ENCODE measurements at places on chromosomes 6 and 20.

DNA sequence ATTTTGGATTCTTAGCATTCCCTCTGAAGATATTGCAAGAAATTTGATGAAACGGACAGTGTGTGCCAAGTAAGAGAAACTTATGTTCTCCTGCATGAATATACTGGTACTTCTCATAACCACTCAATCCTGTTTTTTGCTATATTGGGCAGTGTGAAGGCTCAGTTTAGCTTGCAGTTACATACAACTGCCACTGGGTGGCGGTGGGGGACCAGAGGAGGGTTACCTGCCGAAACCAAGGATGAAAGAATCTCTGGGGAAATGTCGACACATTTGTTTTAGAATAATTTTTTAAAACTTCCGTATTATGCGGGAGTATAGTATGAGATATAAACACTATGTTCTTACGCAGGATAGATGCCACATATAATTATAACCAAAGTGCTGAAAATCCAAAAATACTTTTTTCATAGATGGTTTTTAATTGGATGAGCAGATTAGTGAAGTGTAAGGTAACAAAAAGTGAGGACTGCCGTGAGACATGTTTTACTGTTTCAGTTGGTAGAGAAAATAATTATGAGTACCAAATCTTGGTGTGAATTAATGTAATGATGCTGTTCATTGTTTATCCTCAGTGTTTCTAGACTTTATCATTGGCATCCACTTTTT is 9.7 kb downstream of the TRMT11 start:
- no peak for DNase-seq

- DNase-seq = no peak
These were observed 16.6 kb upstream of the SIRT5 start for GRCh38 chr6:13557841-13558240.

DNA sequence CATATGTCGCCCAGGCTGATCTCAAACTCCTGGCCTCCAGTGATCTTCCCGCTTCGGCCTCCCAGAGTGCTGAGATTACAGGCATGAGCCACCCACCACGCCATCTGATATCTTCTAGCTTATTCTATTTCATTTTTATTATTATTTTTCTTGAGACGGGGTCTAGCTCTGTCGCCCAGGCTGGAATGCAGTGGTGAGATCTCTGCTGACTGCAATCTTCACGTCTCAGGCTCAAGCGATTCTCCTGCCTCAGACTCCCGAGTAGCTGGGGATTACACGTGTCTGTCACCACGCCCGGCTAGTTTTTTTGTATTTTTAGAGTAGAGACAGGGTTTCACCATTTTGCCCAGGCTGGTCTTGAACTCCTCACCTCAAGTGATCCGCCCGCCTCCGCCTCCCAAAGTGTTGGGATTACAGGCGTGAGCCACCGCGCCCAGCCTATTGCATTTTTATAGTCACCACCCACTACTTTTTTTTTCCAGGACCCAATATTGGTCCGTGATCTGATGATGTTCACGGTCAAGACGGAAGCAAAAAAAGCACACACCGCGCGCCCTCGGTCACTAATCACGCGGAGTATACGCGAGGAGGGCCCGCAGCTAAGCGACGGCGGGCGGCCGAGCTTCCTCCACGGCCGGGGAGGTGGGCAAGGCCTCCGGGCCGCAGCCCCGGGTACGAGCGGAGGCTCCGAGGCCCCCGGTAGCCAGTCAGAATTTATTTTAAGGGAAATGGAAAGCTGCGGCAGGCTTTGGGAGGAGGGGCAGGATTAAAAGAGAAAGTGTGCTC is 1.1 kb upstream of the LSM14B start:
- DNase-seq = no peak

DNA sequence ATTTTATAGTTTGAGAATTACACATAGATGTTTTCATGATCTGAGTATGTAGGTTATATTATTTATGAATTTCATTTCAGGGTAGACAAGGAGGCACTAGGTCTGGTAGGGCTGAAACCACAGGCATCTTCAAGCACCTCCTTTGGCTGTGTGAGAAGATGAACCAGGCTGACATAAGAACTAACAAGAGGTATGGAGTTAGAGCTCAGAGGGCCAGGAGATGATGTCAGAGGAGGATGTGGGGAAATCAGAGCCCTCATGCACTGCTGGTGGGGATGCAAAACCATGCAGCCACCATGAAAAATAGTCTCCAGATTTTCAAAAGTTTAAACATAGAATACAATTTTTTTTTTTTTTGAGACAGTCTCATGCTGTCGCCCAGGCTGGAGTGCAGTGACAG is 13.6 kb upstream of the RIPOR3 start:
- DNase-seq = no peak

GRCh38 chr6:18595774-18596530 is 208.8 kb downstream of the RNF144B start:
- no peak for DNase-seq

GRCh38 chr20:36579996-36580545 is 6.7 kb downstream of the TGIF2 start:
- DNase-seq = no peak

DNA sequence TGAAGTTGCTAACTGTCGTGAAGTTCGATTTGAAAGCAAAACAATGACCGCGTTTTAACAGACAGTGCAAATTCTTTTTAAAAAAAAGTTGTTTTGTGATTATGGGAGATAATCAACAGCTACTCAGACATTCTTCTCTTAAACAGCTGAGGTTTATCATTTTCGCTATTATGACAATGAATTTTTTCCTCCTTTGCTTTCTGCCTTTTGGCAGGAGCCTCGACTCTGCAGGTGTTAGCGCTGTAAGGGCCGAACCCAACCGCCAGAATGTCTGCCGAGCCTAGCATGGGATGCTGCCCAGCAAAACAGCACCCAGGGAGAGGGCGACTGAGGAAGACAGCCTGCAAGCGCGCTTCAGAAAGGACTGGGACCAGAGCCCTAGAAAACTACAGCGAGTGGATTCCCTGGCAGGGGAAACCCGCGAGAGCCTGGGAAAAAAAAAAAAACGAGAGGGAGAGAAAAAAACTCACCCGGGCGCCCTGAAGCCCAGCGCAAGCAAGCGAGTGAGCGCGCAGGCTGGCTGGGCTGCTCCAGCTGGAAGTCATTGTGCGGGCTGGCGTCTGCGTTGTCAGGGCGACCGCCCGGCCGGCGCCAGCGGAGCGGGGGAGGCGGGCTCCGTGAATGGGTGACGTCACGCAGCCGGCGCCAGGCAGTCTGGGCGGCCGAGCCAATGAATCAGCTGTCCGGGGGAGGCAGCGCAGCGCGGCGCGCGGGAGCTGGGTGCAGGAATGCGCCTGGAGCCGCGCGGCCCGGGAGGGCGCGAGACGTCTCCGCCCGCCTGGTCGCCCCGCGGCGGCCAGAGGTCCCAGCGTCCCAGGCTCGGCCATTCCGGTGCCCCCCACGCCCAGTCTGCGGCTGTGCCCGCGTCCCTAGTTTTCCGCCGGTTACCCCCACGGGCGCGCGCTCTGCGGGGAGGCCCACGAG is 32.7 kb upstream of the ID4 start:
- DNase-seq = peak; percentile 54

DNA sequence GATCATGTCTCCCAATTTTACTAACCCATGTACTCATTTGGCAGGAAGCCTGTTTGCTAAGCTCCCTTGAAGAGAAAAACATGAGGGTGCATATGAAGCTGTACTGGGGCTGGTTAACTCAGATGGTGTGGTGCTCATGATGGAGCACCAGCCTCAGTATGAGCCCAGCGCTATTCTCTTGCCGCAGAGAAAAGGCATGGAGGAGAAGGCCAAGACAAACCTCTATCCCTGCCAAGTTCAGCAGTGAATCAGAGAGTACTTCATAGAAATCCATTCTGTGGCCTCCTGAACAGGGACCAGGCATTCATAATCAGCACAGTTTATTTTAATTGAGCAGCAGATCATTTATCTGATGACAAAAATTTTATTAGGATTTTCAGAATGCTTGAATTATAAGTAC is 398.1 kb downstream of the LMBRD1 start:
- no peak for DNase-seq

DNA sequence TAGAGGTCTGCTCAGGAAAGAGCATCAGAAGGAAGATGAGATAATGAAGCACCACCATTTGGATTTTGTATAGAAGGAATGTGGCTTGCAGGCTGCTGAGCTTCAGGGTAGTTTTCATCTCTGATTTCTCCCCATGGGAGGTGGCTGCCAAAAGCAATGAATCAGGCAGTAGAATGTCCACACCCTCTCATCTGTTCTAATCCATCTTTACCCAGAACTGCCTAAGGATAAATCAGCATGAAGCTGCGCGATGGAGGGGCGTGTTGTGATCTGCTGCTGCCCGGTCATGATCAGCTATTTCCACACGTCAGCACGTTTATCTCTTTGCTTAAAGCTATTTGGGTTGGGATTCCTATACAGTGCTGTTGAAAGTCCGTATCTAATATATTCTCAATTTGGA is 295.4 kb downstream of the FOXA2 start:
- no peak for DNase-seq

DNA sequence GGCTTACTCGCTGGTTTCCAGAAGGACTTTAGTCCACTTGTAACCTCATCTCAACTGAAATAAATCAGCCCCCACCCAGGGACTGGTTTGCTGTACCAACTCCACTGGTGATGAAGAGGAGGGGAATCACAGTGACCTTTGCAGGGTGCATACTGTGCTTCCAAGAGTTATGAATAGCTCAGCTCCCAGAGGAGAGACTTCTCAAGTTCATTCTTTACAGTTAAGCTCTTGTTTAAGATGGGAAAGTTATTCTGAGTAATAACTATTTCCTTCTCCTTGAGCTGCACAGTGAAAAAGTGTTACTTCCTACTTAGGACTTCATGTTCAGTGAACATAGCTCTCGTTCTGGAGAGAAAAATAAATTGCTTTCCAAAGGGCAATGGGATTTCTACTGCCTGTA is 166.5 kb upstream of the ECI2 start:
- no peak for DNase-seq

- no peak for DNase-seq
These were observed 178.6 kb downstream of the PLCB1 start for GRCh38 chr20:8310618-8311017.

GRCh38 chr6:27149150-27149549 is 98.4 kb upstream of the PRSS16 start:
- no peak for DNase-seq

- no peak for DNase-seq
These were observed 62.2 kb upstream of the TNFRSF21 start for GRCh38 chr6:47371870-47372255.

GRCh38 chr20:13302647-13303450 is 81.8 kb downstream of the ISM1 start:
- DNase-seq = no peak

DNA sequence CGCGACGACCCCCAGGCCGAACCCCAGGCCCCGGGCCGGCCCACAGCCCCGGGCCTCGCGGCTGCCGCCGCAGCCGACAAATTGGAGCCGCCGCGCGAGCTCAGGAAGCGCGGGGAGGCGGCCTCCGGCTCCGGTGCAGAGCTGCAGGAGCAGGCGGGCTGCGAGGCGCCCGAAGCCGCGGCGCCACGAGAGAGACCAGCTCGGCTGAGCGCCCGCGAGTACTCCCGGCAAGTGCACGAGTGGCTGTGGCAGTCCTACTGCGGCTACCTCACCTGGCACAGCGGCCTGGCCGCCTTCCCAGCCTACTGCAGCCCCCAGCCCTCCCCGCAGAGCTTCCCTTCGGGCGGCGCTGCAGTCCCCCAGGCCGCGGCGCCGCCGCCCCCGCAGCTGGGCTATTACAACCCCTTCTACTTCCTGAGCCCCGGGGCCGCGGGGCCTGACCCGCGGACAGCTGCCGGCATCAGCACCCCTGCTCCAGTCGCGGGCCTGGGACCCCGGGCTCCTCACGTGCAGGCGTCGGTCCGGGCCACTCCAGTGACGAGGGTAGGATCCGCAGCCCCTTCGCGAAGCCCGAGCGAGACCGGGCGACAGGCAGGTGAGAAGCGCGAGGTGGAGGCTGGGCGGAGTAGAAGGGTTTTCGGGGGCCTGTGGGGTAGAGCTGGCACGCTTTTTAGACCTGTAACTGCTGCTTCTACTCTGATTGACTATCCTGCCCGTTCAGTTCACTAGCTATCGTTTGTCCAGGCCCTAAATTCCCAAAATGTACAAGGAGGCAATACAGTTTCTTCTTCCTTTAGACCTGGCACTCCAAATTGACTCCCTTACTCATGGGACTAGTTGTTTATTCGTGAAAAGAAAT is 654 bp downstream of the FAM8A1 start:
- no peak for DNase-seq

DNA sequence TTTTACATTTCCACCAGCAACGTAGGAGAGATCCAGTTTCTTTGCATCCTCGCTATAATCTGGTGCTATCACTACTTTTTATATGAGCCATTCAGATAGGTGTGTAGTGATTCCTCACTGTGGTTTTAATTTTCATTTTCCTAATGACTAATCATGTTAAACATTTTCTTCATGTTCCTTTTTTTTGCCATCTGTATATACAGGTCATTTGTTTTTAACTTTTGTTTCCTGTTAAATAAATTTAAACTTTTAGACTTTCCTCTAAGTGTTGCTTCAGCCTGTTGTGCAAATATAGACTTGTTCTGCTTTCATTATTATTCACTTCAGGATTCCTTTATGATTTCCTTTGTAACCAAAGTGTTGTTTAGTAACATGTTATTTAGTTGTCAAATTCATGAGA is 697.4 kb downstream of the PTPRT start:
- no peak for DNase-seq

DNA sequence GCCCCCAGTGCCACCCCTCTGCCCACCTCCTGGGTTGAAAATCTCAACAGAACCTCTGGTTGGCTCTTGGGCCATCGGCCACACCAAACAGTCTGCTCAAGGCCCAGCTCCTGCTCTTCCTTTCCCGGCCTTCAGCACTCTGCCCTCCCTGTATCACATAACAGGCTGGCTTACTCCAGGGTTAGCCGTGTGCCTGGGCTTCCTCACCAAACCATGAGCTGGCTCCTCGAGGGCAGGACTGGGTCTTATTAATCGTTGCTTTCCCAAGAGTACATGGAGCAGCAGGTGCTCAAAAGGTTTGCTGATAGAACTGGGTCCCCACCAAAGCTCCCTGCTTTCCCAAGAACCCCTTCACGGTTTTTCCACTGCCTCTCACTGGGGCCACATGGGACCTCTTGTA is 12.7 kb upstream of the FAM83C start:
- DNase-seq = no peak

GRCh38 chr6:138527411-138528088 is 28.3 kb upstream of the NHSL1 start:
- no peak for DNase-seq

- no peak for DNase-seq
These were observed 31.2 kb downstream of the TNFRSF21 start for GRCh38 chr6:47278545-47278944.

DNA sequence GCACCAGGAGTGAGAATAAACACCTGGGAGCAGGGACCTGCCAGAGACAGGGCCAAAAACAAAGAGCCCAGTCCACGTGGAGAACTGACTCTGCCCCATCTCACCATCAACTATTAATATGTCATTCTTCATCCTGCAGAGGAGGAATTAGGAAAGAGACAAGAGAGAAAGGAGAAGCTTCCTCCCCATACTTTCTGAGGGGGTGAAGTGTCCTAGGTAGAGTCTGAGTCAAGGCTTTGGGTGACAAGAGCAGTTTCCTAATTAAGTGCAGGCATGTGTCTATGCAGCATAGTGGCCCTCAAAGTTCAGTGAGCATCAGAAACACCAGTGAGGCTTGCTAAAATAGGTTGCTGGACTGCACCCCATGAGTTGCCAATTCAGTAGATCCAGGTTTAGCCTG is 40.7 kb upstream of the BMP2 start:
- DNase-seq = no peak
